ENCODE measurements at places on chromosomes 4 and X.

DNA sequence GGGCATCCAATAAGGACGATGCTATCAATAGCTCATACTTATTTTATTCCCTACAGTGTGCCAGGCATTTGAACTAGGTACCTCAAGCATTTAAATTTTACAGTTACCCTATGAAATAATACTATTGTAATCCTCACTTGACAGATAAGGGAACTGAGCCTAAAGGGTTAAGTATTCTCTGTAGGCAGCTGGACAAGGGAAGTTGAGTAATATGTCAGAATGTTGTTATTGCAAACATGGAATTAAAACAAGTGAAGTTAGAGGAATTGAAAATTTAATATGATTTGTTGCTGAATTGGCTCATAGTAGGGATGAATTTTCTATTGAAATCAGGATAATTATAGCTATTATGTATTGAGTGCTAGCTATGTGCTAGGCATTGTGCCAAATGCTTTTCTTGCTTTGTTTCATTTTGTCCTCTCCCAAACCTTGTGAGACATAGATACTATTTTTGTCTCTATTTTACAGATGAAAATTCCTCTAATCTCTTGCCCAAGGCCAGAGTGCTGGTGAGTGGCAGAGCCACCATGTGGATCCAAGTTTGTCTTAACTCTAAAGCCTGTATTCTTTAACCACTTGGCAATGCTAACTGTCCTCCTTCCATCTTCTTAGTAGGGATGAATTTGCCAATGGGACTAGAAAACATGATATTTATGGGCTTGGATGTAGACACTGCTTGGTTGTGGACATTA is 58.1 kb downstream of the TMEM164 start:
- no peak for DNase-seq

- DNase-seq: no peak
These were observed 197.8 kb upstream of the ARX start for GRCh38 chrX:25213611-25214010.

DNA sequence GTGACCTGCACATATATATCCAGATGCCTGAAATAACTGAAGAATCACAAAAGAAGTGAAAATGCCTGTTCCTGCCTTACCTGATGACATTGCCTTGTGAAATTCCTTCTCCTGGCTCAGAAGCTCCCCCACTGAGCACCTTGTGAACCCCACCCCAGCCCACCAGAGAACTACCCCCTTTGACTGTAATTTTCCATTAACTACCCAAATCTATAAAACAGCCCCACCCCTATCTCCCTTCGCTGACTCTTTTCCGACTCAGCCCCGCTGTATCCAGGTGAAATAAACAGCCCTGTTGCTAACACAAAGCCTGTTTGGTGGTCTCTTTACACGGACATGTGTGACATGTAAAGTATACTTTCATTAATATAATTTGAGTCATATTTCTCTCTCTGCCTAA is 320.3 kb upstream of the TECRL start:
- DNase-seq: no peak

- DNase-seq: no peak
These were observed 1.5 kb downstream of the CLCN3 start for GRCh38 chr4:169621731-169622492.

DNA sequence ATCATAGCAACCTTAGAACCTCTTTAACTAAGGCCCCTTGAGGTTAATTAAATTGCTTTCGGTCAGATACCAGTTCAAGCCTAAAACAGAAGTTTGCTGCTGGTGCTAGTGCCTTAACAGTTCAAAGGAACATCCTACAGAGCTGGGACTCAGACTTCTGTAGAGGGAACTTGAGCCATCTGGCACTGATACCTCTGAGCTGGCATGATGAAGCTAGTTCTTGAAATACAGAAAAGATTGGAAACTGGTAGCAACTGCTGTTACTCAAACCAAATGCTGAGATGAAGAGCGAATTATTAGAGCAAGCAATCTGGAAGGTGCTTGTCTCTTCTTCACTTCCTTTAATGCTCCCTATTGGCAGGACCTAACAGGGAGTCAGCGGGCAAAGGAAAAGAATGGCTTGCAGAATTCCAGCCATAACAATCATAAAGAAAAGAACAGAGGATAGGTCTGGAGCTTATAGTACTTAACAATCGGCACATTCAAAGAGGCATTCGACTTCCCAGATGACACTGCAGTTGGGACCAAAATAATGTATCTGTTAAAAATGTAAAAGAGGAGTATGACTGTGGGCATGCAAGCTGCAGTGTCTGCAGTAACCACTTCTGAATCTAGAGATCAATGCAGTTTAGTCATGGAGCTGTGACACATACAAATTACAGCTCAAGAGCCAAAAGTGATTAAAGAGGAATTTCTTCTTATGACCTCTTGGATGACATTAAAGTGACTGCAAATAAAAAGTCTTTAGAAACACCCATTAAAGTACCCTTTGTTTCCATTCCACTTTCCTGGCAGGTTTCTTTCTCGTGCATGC is 298.9 kb downstream of the PDGFC start:
- no peak for DNase-seq

DNA sequence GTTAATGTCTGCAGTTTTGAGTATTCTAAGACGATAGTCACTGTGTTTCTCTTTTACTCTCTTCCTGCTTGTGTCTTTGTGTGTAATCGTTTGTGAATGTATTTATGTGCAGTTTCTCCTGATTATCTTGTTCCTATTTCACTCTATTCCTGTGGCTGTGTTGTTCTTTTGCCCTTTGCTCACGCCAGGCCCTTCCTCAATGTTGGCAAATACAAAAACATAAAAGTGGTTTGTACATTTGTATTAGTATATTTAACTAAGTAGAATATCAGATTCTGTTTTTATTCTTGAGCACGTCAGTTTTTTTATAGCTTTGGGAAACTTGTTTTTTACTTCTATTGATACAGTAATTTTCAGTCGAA is 107.6 kb upstream of the BMPR1B start:
- DNase-seq: no peak

GRCh38 chr4:142336251-142336934 is 509.7 kb downstream of the INPP4B start:
- DNase-seq: no peak

DNA sequence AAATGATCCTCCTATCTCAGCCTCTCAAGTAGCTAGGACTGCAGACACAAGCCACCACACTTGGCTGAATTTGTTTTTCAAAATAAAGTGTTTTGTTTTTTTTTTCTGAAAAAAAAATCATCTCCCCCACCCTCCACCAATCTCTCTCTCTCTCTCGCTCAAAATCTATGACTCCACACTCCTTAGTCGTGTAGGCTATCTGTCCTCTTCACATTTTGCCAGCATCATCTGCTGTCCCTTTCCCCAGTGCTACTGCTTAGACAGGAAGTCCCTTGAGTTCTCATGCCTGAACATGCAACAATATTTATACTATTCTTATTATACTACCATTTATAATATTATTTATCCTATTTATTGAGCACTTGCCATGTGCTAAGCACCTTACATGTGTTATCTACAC is 80.7 kb upstream of the TMEM164 start:
- no peak for DNase-seq

GRCh38 chr4:88188738-88189417 is 30.4 kb upstream of the ABCG2 start:
- DNase-seq: no peak

- no peak for DNase-seq
These were observed 1479.5 kb upstream of the PCDH7 start for GRCh38 chr4:29240641-29241040.

DNA sequence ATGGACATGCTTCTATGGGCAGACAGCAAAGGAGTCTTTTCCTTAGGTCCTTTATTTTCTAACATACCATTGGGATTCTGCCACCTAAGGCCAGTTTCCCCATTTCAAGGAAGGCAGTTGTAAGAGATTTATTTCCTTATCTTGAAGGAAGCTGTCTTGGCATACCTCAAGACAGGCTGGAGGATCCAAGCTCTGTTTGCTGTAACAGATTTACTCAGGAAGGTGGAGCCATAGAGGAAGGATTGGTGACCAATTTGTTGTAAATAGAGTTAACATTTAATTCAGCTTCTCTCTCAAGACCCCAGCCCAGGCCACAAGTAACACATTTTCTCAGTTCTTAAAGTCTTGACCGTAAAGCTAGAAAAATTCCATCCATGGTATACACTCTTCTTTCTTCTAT is 131.6 kb upstream of the TENM3 start:
- no peak for DNase-seq

GRCh38 chr4:153789741-153790499 is 1.0 kb upstream of the SFRP2 start:
- DNase-seq: no peak

DNA sequence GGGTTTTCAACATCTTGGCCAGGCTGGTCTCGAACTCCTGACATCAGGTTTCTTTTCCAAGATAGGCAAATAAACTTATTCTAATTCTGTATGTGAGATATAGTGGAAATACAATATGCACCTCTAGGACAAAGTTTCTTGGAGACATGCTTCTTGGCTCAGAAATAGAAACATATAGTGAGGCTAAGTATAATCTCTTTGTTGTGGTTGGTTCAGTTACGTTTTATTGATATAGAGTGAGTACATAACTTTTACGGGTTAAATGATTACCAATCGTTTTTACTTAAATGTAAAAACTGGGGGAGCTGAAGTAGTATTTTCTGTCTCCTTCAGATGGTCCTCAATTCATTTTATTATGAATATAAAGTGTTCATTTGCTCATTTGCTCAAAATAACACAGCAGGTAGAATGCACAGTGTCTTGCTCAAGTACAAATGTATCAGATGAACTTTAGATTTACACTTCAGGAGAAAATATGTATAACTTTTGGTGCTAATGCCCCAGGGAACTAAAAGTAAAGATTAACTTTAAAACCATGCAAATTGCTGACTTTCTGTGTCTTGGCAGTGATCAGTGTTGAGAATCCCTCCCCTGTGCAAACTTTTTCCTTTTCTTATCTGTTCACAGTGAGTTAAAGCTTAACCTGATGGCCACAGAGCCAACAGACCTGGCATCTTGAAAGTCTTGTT is 77.6 kb downstream of the AFF1 start:
- DNase-seq: no peak

- DNase-seq: no peak
These were observed 2345.6 kb downstream of the PCDH7 start for GRCh38 chr4:33065749-33066148.

GRCh38 chr4:186823989-186824388 is 100.3 kb upstream of the FAT1 start:
- DNase-seq: no peak

DNA sequence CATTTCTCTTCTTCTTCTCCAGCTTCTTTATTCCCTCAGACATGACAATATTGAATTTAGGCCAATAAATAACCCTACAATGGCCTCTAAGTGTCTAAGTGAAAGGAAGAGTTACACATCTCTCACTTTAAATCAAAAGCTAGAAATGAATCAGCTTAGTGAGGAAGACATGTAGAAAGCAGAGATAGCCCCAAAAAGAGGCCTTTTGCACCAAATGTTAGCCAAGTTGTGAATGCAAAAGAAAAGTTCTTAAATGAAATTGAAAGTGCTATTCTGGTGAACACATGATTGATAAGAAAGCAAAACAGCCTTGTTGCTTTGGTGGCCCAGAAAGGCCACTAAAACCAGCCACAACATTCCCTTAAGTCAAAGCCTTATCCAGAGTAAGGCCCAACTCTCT is 146.2 kb upstream of the HHIP start:
- no peak for DNase-seq

- no peak for DNase-seq
These were observed 12.6 kb downstream of the IBSP start for GRCh38 chr4:87811977-87812376.

GRCh38 chr4:147842573-147842972 is 110.7 kb downstream of the ARHGAP10 start:
- no peak for DNase-seq
